Activated effector memory CD4-positive, alpha-beta T cell treated with Interleukin-2 at 50 U/mL for 16 hours (primary cell): ENCODE measurements at places on chromosomes 12 and 14.

DNA sequence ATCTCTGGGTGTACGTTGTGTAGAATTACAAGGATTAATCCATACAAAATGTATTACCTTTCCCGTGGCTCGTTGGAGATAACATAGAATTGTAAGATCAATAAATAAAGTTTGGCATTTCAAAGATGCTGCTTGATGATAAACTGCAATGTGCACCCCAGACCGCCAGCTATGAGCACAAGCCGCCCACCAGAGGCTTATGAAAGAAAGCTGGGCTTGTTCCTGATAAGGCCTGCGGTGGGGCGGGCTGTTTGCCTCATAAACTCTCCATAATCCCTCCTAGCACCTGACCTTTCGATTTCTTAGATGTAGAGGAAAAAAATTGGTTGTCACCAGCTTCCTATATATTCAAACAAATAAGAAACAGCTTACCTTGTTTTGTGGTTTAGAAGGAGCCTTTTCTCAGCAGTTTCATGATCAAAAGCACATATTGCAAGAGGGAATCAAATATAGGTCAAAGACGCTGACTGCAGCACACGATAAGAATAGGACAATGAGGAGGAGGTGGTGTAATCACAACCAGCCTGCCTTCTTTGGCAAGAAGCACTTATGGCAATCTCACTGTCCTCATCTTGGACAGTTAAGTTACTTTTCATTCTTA is 293.6 kb downstream of the RMST start:
- DNase-seq: no peak

DNA sequence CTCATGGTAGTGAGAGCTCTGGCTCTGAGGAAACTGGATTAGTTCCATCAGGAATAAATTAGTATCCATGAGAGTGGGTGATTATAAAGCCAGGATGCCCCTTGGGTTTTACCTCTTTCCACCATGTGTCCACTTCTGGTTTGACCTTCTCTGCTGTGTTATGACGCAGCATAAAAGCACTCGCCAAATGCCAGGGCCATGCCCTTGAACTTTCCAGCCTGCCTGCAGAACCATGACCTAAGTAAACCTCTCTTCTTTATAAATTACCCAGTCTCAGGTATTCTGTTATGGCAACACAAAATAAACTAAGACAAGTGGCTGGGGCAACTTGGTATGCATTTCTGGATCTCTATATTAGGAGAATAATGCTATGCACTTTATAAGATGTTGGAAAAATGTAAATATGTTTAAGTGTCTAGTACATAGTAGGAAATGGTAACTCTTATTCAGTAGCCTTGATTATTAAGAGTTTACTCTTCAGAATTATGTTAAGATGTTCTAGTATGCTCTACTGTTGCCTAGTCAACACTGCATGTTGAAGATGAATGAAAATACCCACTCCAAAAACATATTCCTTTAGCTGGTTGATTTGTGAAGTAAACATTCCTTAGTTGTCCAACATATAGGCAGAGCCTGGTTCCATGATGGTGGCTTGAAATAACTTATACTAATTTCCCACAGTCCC is 455.6 kb upstream of the TMPO start:
- no peak for DNase-seq

- DNase-seq: no peak
These were observed 69.7 kb upstream of the SLC38A2 start for GRCh38 chr12:46442239-46442638.

DNA sequence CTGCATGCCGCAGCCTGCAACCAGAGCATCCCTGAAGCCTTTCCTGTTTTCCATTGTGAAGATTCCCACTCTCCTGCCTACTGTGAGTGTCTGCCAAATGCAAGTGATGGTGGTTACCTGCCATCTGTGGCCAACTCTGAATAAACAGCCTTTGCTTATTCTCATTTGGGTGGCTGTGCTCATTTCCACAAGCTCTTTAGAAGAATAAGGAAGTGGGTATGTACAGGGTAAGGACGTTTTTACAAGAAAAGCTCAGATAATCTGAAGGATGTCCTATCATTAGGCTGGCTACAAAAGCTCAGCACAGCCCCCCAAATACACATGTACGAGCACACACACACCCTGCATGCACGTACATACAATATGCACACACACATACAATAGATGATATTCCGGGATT is 7.3 kb upstream of the RNASE1 start:
- DNase-seq: no peak

- DNase-seq: no peak
These were observed 110.2 kb downstream of the ALX1 start for GRCh38 chr12:85390266-85390665.

DNA sequence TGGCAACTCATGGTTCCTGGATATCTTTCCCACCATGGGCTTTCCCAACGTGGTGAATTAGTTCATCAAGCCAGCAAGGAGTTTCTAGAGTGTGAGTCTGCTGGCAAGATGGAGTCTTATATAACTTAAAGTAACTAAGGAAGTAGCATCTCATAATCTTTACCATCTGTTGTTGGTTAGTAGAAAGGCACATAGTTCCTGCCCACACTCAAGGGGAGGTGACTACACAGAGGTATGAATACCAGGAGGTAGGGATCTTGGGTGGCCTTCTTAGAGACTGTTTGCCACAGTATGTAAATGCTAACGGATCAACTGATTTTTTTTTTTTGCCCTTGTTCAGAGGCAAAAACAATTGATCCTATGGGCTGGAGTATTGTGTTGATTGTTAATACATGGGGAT is 446.9 kb downstream of the ATP23 start:
- DNase-seq: no peak

GRCh38 chr12:29110506-29111442 is 38.3 kb upstream of the FAR2 start:
- DNase-seq: no peak

DNA sequence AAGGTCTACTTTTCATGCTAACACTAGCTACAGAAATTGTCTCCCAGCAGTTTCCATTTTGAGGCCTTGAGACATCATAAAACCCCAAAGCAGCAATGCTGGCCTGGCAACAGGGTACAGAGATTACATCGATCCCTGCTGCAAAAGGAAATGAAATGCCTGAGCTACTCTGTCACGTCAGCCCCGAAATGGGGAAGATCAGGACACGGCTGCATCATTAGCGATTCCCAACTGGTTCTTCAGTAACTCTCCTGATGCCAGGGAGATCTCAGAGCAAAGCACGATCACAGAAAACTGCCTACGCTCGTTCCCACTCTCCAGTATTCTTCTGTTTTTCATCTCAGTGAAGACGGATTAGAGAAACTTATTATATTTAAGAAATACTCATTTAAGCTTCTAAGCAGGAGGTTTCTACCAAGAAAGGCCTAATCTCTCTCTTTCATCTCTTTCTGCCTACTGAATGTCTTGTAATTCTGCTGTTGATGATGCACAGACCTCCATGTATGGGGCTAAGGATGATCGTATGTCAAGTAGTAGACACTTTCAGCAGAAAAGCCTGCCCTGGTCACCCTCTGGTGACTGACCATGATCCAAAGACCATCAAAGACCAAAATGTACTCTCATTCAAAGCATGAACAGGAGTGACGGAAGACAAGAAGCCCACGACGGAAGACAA is 168.5 kb downstream of the RIMBP2 start:
- DNase-seq: no peak
